ENCODE measurements at places on chromosomes 3 and 15. TPM values are rescaled to one million over a fixed set of nuclear protein-coding genes. Genes with fewer than 3 reads are reported as not detected.

- no peaks in the 10 kb centered on the region for H3K36me3 ChIP-seq
- no peaks in the 10 kb centered on the region for H3K27me3 ChIP-seq
- H3K4me3 ChIP-seq, result no peak overlapping the region
- DNase-seq, result no peak
- H3K4me1 ChIP-seq, result no peaks in the 10 kb centered on the region
These were observed 449.0 kb upstream of the LMCD1 start for GRCh38 chr3:8052659-8053058.

GRCh38 chr3:57673156-57673555, 19.7 kb downstream of the DENND6A start:
- no peaks in the 10 kb centered on the region for H3K36me3 ChIP-seq
- H3K27me3 ChIP-seq, result no peaks in the 10 kb centered on the region
- H3K4me3 ChIP-seq, result no peak overlapping the region
- H3K27ac ChIP-seq, result no peak overlapping the region
- no peaks in the 10 kb centered on the region for H3K4me1 ChIP-seq

DNA sequence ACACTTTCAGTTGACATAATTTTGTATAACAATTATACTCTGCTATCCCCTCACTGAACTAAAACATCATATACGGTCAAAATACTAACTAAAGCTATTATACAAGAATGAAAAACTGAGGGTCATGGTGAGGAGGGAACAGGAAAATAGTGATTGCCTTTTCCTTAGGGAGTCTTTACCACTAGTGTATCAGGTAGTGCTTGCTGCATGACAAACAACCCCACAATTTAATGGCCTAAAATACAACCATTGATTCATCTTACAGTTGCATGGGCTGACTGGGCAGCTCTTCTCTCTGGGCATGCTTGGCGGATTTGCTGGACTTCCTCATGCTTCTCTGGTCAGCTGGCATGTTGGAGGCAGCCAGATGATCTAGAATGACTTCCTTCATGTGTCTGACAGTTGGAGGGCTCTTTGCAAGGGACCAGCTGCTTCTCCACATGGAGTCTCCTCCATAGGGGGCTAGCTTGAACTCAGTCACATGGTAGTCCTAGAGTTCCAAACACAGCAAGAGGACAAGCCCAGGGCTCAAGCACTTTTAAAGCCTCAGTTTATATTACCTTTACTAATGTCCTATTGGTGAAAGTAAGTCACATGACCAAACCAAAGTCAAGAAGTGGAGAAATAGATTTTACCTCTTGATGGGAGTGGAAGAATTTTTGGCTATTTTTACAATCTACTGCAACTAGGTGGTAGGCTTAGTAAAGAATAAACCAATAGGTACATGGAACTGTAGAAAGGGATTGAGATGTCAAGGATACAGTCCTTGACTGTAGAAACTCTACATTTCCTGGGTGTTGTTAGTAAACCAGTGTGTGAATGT, 18.8 kb downstream of the THAP10 start:
- DNase-seq, result no peak
- H3K4me1 ChIP-seq, result no peaks in the 10 kb centered on the region
- no peak overlapping the region for H3K4me3 ChIP-seq
- no peak overlapping the region for H3K27ac ChIP-seq
- H3K36me3 ChIP-seq, result no peaks in the 10 kb centered on the region
- peaks cover 3% of the 10 kb centered on the region for H3K27me3 ChIP-seq

Gene GOLGA8H
- total RNA-seq, result 0.49 TPM

DNA sequence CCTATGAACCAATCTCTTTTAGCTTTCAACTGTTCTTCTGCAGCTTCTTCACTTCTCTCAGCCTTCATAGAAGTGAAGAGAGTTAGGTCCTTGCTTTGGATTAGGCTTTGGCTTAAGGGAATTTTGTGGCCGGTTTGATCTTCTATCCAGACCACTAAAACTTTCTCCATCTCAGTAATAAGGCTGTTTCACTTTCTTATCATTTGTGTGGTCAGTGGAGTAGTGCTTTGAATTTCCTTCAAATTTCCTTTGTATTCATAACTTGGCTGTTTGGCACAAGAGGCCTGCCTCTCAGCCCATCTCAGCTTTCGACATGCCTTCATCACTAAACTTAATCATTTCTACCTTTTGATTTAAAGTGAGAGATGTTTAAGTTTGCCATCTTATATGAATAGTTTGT, 21.7 kb downstream of the DZIP1L start:
- no peak overlapping the region for H3K4me3 ChIP-seq
- no peaks in the 10 kb centered on the region for H3K4me1 ChIP-seq
- no peak overlapping the region for H3K27ac ChIP-seq
- H3K36me3 ChIP-seq, result no peaks in the 10 kb centered on the region
- H3K27me3 ChIP-seq, result no peaks in the 10 kb centered on the region
- DNase-seq, result no peak
